ENCODE measurements at places on chromosomes 13 and 19.

GRCh38 chr19:39237200-39238184, 7.3 kb downstream of the IFNL3 start:
- DNase-seq: no peak

DNA sequence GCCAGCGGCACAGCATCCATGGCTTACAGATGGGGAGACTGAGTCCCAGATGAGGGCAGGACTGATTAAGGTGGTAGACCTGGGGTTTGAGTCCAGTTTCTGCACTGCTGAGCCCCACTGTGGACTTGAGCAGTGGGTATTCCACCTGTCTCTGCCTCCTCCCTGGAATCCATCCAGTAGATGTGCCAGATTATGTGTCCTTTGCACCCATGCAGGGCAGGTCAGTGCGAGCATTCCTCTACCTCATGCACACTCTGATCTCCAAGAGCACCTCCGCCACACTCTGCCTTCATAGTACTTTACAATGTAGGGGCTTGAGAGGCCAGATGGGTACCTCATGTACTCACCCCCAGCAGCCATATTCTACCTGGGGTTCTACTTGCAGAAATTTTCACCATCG, 10.0 kb downstream of the ZSCAN22 start:
- DNase-seq: no peak

DNA sequence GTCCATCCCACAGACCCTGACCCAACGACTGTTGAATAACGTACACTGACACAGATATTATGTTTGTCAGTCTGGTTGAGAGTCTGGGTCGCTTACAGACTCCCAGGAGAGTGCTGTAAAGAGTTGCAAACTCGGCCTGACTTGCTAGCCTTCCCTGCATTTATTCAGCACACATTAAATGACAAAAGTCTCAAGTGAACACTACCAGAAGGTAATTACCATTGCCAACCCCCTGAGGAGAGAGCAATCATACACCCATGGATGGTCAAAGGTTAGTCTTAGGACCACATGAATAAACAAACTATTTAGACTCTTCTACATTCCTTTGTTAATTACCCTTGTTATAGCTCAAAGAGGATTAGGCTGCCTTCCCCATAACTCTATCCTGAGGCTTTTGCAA, 1048.6 kb downstream of the PCDH17 start:
- no peak for DNase-seq

- DNase-seq: no peak
These were observed 704.6 kb upstream of the PCDH9 start for GRCh38 chr13:67934617-67935330.

- DNase-seq: no peak
These were observed 46.2 kb downstream of the GATAD2A start for GRCh38 chr19:19451429-19452242.

DNA sequence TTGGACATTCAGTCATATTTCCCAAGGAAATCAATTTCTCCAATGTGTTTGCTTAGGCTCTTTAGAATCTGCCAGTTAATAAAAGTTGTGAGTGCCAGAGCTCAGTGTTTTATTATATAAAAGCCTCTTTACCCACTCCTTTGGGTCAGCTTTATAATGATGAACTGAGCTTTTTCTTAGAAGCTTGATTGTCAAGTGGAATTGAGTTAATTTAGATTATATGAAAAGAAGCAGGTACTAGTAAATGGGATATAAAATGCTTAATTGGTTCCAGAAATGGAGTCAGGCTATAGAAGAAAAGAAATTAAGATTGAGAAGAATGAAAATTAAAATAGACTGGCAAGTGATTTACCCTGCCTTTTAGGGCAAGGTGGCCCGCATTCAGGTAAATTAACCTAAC, 363.2 kb downstream of the SLITRK6 start:
- DNase-seq: no peak

DNA sequence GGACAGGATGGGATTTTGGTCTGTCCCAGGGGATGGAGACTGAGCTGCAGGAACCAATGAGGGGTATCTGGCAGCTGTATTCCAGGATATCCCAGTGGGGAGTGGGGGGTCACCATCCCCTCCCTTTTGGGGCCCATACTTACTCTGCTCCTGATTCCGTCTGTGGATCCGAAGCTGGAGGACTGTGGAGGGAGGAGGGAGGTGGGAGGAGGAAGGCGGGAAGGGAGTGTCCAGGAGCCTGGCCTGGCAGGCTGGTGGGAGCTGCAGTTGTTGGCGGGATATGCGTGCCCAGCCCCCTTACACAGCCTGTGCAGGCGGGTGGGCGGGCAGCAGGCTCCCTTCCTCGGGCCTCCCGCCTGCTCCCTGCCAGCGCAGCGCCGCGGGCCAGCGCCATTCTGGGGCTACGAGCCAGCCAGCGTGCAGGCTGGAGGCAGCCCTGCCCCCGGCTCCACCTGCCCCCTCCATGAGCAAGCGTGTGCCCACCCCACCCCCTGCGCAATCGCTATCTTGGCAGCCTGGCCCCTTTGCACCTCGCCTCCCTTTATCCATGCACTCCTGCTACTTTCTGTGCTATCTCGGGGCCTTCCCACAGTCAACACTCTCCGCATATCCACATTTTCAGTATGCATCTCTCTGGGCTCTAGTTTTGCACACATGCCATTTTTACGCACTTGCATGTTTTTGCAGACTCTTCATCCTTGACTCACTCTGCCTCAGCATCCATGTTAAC, 2.8 kb downstream of the MAMSTR start:
- no peak for DNase-seq

DNA sequence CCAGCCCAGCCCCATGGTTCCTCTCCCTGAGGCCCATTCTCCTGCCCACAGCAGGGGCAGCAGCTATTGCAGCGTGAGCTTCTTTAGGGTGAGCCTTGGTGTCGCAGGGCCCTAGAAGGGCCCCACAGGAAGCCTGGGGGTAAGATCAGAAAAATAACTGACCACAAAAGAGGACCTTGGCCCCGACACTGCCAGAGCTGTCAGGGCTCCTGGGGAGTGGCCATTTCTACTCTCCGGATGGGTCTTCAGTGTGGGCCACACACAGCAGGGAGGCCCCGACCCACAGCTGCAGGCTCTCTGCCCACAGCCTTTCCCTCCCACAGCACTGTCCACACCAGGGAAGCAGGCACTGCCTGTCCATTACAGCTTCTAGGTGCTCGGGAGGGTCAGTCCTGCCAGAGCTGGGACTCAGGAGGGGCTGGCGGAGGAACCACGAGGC, 3.5 kb upstream of the SIGLEC8 start:
- DNase-seq: no peak

GRCh38 chr19:3224346-3225168, at the start of gene CELF5:
TSS of gene CELF5 (plus strand) at chr19:3224661. CDS start at chr19:3224740, 79 bp downstream.
- DNase-seq: no peak

GRCh38 chr19:1540365-1540925, 16.6 kb downstream of the PLK5 start:
- no peak for DNase-seq

DNA sequence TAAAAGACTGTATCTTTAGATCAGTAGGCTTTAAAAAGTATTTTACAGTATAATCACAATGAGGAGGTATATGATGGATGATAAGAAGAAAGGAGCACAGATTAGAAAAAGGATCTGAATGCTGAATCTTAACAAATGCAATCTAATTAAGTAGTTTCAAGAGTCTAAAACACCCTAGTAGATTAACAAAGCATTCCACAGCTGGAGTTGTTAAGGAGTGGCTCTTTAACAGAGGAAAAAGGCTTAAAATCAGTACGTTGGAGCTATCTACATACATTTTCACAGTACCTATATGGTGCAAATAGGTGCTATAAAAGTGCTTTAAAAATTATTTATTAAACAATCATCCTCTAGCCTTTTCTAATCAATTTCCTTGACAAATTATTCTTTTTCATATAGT, 34.5 kb downstream of the TSC22D1 start:
- no peak for DNase-seq

GRCh38 chr13:93674337-93674755, 447.7 kb downstream of the GPC6 start:
- no peak for DNase-seq

GRCh38 chr13:75050419-75051046, 431.4 kb downstream of the TBC1D4 start:
- no peak for DNase-seq

GRCh38 chr19:55464662-55465054, at the start of gene C19orf85:
TSS of gene C19orf85 (minus strand) at chr19:55464751. CDS start at chr19:55464554, 197 bp downstream.
- no peak for DNase-seq

DNA sequence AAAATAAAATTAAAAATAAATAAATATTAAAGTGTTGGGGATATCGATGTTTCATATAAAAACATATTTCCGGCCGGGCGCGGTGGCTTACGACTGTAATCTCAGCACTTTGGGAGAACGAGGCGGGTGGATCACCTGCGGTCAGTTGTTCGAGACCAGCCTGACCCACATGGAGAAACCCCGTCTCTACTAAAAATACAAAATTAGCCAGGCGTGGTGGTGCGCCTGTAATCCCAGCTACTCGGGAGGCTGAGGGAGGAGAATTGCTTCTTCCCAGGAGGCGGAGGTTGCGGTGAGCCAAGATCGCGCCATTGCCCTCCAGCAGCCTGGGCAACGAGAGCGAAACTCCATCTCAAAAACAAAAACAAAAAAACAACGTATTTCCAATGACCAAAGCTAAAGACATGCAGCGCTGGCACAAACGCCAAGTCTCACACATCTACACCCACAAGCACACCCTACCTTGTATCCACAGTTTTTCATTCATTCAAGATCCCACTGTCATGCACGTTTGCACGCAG, 907 bp downstream of the ZNF569 start:
- no peak for DNase-seq

Measured in cerebellar nuclear complex (tissue), 1 donor.